Anterior cingulate cortex (tissue), 58 donors: ENCODE measurements at places on chromosomes 13 and 19.

DNA sequence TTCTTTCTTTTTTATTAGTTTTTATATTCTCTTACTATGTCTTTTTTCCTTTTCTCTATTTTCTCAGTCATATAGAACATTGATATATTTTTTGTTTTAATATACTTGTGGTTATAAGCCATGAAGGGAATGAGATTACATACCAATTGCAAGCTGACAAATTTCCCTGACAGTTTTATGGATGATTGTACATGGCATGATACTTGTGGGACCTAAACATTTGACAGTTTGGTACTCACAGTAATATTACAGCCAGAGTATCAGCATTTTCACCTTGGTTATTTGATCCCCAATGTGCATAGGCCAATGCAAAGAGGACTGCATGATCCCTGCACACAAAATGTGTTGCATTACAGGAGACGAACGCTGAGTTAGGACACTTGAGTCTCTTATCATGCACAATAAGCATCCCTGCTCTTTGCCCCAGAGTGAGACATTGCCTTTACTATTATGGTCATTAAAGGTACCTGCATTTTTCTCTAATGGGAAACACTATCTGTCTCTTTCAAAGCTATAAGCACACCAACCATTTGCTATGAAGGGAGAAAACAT is 713.4 kb upstream of the PCDH20 start:
- no peak for DNase-seq

DNA sequence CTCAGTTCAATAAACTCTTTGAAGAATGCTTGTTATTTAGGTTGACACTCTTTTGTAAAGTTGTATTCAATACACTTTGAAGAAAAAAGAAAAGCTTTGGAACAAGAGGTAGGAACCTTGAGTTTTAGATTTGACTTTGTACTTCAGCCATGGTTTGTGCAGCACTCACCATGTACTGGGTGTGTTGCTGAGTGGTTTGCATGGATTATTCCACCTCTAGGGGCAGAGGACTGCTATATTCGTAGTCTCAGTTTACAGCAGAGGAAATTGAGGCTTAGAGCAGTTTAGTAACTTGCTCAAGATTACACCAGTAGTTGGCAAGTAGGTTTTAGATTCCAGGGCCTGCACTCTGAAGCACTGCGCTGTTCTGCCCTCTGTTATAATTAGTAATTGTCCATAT is 68.8 kb downstream of the DNAJC3 start:
- no peak for DNase-seq

GRCh38 chr13:73142071-73142470 is 83.3 kb downstream of the KLF5 start:
- DNase-seq = peak; percentile 5

- no peak for DNase-seq
Measured at GRCh38 chr19:869245-870177, 10.0 kb downstream of the CFD start.

DNA sequence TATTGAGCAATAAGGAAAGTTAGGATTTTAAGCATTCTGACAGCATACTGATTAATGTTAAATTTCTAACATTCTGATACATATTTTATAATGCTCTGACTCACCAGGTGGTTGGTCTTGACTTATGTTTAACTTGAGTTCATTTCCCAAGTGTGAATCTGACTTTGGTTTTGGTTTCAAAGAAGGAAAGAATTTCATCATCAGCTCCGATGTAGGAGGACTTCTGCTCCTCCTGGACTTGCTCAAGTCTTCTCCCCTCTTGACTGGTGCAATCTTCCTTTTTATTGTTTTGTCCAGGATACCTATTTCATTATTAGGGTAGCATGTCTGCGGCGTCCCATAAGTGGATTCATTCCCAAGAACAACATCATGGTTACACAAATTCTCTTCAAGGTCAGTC is 141.3 kb downstream of the RNF17 start:
- no peak for DNase-seq

GRCh38 chr13:30338331-30338851 is 31.0 kb upstream of the KATNAL1 start:
- DNase-seq = no peak

- DNase-seq = no peak
Measured at GRCh38 chr19:41711376-41712261, 3.2 kb downstream of the CEACAM5 start.

DNA sequence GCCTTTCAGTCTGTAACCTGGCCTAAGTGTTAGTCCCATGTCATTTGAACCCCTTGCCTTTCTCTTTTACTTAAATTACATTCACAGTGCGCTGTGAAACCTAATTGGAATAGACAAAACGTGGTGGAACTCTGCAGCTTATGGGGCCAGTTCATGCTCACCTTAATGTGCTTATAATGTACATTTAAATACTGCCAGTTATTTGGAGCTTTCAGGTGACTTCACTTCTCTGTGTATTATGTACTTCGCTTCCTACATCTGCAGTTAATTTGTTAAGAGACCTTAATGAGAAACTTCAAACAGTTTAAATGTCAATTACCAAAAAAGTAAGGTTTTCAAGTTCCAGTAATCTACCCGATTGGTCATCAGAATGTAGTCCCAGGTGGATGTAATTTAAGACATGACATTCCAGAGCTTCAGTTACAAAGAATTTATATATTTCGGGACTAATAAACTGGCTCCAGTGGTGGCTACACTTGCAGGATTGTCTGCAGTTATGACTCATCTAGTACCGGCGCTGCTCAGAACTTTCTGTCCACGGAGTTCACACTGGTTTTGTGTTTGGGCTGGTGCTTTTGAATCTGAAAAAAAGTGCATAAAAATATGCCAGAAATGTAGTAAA is 125.3 kb downstream of the TM9SF2 start:
- DNase-seq = no peak

- no peak for DNase-seq
Measured at GRCh38 chr13:64052521-64052920, 2636.9 kb upstream of the PCDH20 start.

GRCh38 chr13:36298535-36299068 is 988 bp upstream of the CCDC169 start:
- DNase-seq = no peak

DNA sequence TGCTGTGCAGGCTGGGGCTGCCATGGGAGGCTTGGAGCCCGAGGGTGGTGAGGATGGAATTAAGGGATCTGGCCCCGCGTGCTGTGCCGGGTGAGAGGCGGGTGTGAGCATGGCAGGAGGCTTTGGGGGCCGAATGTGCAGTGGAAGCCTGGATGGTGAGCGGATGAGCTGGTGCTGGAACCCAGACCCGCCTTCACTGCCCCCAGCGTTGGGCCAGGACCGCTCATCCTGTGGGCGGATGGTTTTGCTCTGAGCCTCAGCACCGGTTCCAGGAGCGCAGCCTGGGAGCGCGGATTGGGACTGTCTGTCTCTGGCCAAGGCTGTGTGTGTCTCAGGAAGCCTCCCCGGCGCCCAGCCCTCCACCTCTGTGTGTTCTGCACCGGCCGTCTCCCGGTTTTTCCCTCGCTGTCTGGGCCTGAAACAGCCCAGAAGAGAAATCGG is 16.7 kb downstream of the KDM4B start:
- DNase-seq = no peak

DNA sequence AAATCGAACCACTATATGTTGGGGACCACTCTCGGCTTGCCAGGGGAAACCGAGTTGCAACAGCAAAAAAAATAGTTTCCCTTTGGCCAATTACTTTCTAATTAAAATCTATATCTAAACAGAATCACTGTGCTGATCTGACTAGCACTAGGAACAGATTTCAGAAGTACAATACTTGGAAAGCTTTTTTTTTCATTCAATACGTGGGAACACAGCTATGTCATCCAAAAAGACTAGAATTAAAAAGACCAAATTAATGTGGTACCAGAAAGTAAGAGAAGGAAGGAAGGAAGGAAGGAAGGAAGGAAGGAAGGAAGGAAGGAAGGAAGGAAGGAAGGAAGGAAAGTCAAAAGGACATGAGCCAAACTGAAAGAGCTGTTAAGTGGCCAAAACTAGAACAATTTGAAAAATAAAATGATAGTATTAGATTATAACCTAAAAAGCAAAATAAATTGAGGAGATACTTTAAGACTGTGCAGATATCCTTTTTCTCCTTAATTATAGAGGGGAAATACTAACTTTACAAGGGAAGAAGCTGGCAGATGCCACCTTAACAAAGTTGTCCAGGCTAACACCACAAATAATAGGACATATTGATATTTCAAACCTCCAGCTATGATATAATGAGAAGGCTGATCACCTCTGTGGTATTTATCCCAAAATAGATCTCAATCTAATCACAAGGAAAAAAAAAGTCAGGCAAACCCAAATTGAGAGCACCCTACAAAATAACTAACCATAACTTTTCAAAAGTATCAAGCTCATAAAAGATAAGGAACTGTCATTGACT is 63.9 kb downstream of the DIAPH3 start:
- DNase-seq = no peak

- DNase-seq = peak; percentile 92
Measured at GRCh38 chr19:3387645-3388589, 21.5 kb downstream of the NFIC start.

GRCh38 chr19:11649941-11650340 is 52.7 kb downstream of the ZNF627 start:
- no peak for DNase-seq

- no peak for DNase-seq
Measured at GRCh38 chr19:1512671-1513498, at the start of gene ADAMTSL5. Gene ADAMTSL5 (minus strand): TSS chr19:1513019. CDS start chr19:1510943, 2,076 bp downstream.

GRCh38 chr13:53601113-53601512 is 572.5 kb downstream of the OLFM4 start:
- no peak for DNase-seq

DNA sequence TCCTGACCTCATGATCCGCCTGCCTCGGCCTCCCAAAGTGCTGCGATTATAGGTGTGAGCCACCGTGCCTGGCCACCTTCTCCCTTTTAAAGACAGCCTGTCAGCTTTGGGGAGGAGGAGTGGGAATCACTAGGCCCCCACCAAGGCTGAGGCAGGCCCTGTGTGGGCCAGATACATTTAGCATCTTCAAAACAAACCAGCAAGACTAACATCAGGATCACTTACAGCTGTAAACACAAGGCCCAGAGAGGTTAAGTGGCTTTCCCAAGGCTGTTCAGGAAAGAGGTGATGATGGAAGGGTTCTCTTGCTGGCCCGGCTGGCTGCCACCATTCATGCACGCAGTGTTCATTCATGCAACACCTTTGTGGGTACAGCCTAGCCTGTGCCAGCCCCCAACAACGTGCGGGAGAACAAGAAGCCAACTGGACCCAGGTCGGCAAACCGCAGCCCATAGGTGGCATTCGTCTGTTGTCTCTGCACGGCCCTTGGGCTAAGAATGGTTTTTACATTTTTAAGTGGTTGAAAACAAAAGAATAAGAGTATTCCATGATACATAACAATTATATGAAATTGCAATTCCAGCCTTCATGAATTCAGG is 23.0 kb downstream of the IER2 start:
- DNase-seq = no peak

DNA sequence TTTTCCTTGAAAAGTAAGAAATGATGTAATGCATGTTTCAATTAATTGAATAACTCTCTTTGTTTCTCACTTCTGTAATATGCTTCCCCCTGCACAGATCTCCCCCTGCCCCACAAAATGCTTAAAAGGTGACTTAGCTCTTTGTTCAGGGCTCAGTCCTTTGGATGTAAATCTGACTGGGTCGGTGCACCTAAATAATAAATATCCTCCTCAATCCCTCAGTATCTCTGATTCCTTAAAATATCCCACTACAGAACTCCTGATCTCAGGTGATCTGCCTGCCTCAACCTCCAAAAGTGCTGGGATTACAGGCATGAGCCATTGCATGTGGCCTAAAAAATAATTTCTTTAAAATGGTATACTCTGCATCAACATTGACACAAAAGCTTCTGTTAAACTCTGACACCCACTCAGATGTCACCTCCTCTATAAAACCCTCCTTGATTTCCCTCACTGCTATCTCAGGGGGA is 107.0 kb downstream of the ZNF429 start:
- DNase-seq = no peak

GRCh38 chr13:46149272-46150133 is 32.5 kb downstream of the LCP1 start:
- DNase-seq = no peak

DNA sequence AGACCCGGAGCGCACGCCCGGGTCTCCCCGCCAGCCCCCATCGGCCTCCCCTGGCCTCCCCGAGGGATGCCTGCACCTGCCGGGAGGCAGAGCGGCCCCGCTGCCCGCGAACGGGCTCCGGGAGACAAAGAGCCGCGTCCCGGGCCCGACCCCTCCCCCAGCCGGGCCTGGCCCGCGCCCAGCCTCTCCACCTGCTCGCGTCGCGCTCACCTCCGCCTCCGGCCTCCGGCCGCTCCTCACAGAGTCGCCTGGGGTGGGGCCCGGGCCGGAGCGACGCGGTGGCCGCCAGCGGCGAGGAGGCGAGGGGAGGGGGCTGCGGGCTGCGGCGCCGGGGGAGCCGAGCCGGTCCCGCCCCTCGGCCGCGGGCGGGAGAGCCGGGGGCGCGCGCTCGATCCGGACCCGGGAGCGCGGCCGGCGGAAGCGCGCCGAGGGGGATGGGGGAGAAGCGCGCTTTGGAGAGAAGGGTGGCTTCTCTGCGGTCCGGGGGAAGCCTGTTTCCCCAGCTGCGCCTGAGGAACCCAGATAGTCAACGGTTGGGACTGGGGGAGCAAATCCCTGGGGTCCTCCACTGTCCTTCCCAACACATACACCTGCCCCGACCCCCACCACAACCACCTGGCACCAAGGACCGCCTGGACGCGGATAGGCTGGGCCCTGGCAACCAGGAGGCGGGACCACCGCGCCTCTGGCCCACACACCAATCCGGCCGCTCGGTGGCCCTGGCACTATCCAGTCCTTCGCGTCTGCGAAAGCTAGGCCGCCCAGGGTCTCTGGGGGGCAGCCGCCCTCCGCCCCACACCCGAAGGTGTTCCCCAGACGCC is at the start of gene PRR36:
Gene PRR36, minus strand, starts transcription at position 315 of the 821 bp plus-strand sequence. CDS start 701 bp downstream, outside the sequence.
- DNase-seq = peak; percentile 58

DNA sequence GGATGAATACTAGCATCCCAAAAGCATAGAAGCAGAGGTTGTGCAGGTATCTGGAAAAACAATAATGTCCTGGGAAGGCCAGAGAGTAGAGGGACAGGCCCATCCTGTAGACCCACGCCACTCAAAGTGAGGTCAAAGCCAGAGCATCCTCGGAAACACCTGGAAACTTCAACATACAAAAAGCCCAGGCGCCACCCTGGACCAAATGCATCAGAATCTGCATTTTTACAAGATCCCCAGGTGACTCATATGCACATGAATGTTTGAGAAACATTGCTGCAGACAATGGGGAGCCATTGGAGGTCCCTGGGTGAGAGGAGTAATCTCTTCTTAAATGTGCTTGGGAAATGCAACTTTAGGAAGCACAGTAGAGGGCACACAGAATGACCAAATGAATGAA is 684.1 kb downstream of the DIAPH3 start:
- DNase-seq = no peak

- DNase-seq = no peak
Measured at GRCh38 chr13:40026741-40027140, 371.3 kb downstream of the COG6 start.

- no peak for DNase-seq
Measured at GRCh38 chr19:38485541-38486285, 52.2 kb downstream of the RYR1 start.
